Activated CD4-positive, CD25-positive, alpha-beta regulatory T cell treated with anti-CD3 and anti-CD28 coated beads, Interleukin-2, amount 50 U/mL, for 72 hours (primary cell): ENCODE measurements at places on chromosomes 7 and 10.

DNA sequence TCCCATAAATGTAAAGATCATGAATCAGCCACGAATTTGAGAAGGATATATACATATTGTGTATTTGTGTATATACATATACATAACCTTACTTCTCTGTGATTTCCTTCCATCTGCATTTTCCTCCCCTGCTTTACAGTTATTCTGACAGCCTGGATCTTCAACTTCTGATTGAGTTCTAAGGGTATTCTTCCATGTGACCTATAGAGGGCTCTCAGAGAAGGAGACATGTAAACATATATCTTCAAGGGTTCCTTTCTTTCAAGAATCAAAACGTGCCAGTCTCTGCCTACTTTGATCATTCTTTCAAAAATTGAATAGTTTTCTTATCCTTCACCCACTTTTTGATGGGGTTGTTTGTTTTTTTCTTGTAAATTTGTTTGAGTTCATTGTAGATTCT is 453.7 kb upstream of the POT1 start:
- no peak for DNase-seq

GRCh38 chr7:141288626-141289025 is 214.8 kb downstream of the TMEM178B start:
- no peak for DNase-seq

DNA sequence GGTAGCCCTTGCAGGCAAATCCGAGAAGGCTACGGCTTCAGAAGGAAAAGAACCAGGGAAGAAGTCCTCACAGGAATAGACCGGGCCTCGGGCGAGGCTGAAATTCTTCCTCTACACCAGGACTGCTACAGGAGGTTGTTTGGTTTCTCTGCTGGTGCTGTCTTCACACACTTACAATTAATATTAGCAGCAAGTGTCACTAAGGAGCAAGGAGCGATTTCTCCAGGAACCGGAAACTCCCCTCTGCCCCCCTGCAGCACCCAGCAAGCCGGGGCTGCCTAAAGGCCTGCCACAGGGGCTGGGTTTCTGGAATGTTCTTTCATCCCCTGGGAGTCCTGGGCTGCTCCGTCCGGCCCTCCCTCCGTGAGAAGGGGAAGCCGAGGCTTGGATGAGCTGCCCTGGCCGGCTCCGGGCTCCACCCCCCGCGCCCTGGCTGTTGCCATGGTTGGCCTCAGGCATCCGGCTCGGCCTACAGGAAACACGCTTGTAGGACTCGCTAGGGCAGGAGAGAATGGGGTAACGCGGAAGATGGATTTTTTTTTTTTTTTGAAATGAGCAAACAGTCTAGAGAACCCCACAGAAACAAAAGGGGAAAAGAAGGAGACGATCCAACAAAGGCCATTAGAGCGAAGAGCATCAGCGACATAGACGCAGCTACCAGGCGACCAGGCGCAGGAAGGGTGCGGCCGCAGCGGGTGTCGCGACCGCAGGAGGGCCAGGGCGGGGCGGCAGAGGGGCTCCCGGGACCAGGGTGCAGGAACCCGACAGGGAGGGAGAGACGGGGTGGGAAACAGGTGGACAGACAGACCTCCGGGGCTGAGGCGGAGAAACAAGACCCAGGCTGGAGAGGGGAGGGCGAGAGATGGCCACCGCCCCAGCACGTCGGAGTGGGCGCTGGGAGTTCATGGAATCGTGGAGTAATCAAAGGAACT is 33.0 kb downstream of the EN2 start:
- peak; percentile 53 for DNase-seq

DNA sequence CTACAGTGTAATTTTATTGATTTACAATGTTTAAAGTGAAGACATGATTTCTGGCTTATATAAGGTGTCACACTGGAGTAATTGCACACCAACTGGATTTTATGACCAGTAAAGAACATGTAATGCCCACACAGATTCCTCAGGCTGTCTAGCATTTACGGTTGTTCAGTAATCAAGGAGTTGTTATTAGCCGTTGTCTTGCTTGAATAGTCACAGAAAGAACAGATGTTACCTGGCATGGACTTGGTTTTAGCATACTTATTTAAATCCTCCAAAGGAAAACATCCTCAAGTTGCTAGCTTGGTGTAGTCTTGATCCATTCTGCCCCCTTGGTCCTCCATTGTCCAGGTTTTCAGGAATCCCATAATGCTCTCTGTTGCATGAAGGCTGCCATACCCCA is 65.8 kb downstream of the POU6F2 start:
- DNase-seq: no peak

GRCh38 chr7:1691601-1692514 is 21.8 kb downstream of the ELFN1 start:
- peak; percentile 17 for DNase-seq

DNA sequence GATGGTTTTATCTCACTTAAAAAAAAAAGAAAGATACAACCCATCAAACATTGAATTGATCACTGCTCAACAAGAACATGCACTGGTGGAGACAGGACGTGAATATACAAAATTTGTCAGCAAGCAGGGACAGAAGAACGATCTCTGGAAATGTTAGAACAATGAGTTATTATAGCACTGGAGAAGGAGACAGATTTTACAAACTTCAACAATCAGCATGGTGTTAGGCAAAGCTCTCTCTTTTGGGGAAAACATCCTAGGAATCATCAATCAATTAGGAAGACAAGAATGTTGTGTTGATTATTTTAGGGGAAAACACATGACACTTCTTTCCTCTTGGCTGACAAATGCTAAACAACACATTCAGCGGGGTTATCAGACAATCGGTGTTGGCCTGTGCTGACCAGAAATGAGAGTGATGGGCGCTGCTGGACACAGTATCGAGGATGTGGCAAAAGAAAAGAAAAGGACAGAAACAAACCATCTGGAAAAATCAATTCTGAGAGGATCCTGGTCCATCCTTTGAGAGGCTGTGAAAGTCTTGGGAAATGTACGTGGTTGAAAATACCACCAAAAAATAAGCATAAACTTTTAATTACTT is 103.9 kb downstream of the RAPGEF5 start:
- DNase-seq: no peak

DNA sequence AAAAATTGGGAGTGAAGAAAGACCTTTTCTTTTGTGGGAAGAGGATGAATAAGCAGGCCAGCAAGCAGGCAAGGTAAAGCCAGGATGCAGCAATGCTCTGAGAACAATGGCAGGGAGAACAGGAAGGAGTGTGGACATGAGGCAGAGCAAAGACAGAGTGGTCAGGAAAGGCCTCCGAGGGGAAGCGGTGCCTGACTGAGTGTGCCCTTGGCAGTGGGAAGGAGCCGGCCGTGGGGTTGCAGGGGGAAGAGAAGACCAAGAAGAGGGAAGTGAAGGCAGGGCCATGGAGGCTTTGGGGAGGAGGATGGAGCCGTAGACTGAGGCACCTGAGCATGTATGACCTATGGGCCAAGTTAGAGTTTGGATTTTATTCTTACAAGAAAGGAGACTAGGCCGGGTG is 21.9 kb upstream of the ZNF212 start:
- DNase-seq: no peak

GRCh38 chr7:17300012-17300411 is 1.6 kb downstream of the AHR start:
- DNase-seq: no peak

GRCh38 chr10:116774728-116775151 is 32.4 kb upstream of the HSPA12A start:
- no peak for DNase-seq

GRCh38 chr7:134470864-134471263 is 12.0 kb upstream of the AKR1B1 start:
- DNase-seq: no peak

DNA sequence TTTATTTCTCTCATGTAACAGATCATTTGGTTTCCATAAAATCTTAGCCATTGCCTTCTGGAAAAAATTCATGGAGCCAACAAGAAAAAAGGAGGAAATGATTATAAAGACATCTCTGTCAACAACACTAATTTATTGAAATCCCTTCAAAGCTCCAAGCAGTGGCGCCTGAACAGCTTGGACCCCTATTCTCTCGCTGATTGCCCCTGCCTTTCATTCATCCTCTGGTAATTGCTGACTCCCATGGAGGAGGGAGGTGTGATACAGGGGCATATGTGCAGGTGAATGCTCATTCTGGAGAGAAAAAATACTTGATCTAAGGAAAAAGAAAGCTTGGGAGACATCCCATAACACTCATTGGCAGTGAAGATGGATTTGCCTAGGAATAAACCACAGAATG is 345.5 kb downstream of the FGFR2 start:
- no peak for DNase-seq

DNA sequence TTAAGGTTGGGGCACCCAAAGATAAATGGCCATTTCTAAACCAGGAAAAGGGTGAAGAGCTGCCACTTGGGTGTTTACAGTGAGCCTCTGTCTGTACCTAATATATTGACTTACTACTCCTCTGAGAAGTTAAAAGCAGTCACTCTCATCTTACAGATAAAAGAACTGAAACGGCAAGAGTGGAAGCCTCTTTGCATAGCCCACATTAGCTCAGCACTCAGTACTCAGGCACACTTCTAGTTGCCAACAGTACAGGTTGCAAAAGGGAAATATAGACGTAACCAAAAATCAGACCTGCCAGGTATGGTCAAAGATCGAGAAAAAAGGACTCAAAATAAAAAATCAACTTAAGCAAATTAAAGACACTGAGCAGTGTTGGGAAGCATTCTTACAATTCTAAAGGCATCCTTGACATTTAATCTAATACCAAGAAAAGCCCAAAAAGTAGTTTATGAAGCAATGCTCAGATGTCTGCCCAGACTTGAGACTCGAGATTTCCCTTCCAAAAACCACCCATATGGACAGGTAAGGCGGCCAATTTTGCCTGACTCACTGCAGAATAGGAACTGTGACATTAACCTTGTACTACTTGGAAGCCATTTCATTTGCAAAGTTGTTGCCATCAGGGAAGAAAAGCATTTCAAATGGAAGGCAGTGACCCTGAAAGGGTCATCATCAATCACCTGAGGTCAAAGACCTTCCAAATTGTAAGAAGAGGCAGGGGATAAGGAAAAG is 139.3 kb downstream of the SLC25A13 start:
- DNase-seq: no peak

GRCh38 chr10:18216482-18216881 is 76.3 kb downstream of the CACNB2 start:
- no peak for DNase-seq

- DNase-seq: no peak
Observed at GRCh38 chr10:55220975-55221374, 419.9 kb upstream of the PCDH15 start.

- no peak for DNase-seq
Observed at GRCh38 chr7:137967143-137968018, 34.5 kb downstream of the CREB3L2 start.

DNA sequence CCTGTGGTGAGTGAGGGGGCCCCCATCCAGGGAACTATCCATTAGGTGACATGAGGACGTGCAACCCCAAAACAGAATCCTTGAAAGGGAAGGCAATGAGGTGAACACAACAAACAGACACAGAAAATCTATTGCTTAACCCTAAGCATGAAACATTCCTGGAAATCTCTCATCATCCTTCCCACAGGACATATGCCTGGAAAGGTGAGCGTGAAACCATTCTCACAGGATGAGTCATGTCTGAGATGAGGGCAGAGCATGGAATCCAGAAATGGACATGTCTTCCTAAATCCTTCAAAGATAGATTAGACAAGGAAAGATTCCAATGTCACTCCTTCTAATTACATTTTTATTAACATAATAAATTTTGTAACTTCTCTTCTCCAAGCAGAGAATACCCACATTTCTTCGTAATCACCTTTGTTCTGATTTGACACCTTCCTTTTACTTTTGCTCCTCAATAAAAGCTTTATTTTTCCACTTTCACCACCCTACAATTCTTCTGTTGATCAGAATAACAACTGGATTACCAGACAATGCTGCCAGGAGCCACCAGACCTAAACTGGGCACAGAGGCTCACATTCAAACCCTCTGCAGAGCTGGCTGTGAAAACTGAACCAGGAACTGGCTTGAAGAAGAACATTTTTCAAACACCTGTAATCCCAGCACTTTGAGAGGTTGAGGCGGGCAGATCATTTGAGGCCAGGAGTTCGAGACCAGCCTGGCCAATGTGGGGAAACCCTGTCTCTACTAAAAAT is 67.2 kb downstream of the COBL start:
- no peak for DNase-seq

DNA sequence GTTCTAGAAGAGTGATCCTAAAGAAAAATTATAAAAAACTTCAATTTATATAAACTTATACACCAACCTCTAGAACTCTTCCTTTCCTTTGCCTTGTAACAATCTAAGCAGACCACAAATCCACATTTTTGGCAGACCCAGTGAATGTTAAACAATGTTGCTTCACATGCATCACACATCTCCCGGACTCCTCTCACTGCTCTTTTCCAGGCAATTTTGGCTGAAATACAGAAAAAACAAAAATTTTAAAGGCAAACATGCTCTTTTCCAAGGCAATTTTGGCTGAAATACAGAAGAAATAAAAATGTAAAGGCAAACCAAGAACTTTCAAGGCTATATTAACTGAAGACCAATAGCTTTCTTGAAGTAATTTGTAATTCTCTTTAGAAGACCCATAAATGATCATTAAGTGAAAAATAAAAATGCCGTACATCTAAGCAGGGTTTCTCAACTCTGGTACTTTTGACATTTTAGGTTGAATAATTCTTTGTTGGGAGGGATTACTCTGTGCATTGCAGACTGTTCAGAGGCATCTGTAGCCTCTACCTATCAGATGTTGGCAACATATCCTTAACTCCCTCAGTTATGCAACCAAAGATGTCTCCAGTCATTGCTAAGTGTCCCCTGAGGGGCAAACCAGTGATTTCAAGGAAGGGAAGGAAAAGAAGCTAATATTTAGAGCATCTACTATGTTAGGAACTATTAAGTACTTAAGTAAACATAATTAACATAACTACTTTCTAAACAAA is 64.4 kb downstream of the NRBF2 start:
- no peak for DNase-seq

DNA sequence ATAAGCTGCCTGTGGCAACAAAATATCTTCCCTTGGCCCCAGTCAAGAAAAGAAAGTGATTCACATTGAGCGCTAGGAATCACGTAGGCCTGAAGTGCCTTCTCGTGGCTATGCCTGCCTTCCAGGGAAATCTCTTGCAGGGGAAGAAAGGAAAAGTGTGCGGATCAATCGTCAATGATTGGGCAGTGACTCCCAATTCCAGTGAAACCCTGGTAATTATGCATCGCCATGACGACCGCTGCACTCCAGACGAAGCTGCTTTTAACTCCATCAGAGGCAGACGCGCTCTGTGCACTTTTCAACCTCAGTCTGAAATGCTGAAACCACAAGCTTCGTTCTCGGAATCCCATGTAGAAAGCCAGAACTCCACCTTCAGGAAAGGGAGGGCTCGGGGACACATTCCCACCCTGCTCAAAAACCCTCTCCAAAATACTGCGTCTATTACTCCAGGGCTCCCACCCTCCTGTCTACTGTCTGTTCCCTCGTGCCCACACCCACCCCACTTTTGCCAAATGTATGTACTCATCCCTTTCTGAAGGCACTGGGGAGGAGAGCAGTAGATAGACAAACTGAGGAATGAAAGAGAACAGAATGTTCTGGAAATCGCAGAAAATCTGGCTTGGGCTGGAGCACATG is 24.2 kb upstream of the PRKAG2 start:
- DNase-seq: no peak

- DNase-seq: no peak
Observed at GRCh38 chr10:97547962-97548361, 24.6 kb upstream of the ANKRD2 start.

- DNase-seq: no peak
Observed at GRCh38 chr10:11758527-11759236, 16.5 kb downstream of the ECHDC3 start.

GRCh38 chr10:14748441-14748840 is 26.3 kb downstream of the FAM107B start:
- DNase-seq: no peak
